T-helper 17 cell (primary cell): ENCODE measurements at places on chromosomes 16 and 17. TPM values are rescaled to one million over a fixed set of nuclear protein-coding genes. Genes with fewer than 3 reads are reported as not detected.
A peak's percentile ranks its signal among the peaks of the same experiment; 100 is the strongest.

GRCh38 chr17:34001246-34001645 is 253.8 kb upstream of the CCL2 start:
- no peak for DNase-seq

- DNase-seq: no peak
Observed at GRCh38 chr17:16569358-16569712, 331 bp upstream of the ZNF287 start.

GRCh38 chr16:29905668-29906067 is 5.4 kb downstream of the ASPHD1 start:
- no peak for DNase-seq

- DNase-seq: no peak
Observed at GRCh38 chr17:41678907-41679739, 9.6 kb upstream of the EIF1 start.

GRCh38 chr17:32253117-32253611 is 12.5 kb upstream of the RHBDL3 start:
- peak; percentile 57 for DNase-seq

GRCh38 chr16:14641926-14642325 is 9.2 kb downstream of the BFAR start:
- DNase-seq: no peak

- DNase-seq: no peak
Observed at GRCh38 chr17:57368637-57369336, 112.5 kb downstream of the MSI2 start.

The CA7 gene
- total RNA-seq: not detected

The FZD2 gene
- total RNA-seq: not detected

The FAHD1 gene
- total RNA-seq: 7.9 TPM

The KRT39 gene
- total RNA-seq: not detected
